ENCODE measurements at places on chromosomes 2 and 18.

GRCh38 chr18:62018034-62018758 lies 125.4 kb upstream of the RNF152 start:
- DNase-seq, result no peak

GRCh38 chr18:23131693-23132319 lies 3.5 kb upstream of the CABLES1 start:
- no peak for DNase-seq

GRCh38 chr18:57141208-57142129 lies 5.4 kb upstream of the BOD1L2 start:
- no peak for DNase-seq

DNA sequence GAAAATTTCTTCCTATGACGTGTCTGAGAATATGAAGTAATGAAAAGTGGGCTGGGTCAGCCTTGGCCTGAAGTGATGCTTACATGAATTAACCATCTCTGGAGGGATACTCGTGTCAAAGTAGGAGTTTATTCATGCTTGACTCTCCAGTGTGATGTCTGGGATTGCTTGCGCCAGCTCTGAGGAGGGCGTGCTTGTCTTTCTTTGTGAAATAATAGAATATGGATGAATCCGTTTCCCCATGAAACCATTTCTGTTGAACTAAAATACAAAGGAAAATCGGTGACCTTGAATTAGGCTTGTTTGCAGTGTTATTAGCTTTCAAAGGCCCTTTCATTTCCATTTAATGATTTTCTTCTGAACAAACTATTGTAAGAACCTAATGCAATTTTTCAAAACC lies 77.9 kb downstream of the EML6 start:
- DNase-seq, result no peak

DNA sequence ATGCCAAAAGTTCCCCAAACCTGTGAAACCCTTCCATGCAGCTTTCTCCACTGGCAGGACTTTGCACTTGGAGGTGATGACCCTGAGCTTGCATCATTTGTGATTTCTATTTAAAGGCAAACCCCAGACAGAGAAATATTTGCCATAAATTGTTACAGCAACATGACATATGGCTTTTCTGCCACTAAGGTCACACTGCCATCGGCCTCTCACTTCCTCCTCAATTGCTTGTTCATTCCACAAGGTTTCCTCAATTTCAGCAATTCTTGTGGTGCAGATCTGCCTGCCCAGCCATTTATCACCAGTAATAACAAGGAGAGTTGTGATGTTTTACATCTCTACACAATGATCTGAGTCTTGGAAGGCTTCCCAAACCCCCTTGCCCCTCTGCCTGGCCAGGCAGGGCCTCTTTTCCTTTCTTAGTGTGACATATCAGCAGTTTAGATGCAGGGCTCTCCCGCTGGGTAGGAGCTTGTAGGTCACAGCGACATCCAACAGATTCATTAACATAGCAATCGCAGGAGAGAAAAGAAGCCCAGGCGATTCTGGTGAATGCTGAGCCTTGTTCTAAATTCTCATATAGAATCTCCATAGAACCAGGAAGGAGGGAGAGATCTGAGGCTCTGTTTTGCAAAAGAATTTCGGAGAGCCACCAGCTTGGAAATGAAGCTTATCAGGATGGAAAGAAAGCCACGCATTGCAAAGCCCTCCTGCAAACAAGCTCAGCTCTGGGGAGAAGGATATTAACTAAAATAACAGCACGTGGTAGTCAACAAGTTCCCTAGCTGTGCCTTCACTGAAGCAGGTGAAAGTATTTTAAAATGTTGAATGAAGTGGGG lies 46.7 kb upstream of the ITGA6 start:
- DNase-seq, result no peak

DNA sequence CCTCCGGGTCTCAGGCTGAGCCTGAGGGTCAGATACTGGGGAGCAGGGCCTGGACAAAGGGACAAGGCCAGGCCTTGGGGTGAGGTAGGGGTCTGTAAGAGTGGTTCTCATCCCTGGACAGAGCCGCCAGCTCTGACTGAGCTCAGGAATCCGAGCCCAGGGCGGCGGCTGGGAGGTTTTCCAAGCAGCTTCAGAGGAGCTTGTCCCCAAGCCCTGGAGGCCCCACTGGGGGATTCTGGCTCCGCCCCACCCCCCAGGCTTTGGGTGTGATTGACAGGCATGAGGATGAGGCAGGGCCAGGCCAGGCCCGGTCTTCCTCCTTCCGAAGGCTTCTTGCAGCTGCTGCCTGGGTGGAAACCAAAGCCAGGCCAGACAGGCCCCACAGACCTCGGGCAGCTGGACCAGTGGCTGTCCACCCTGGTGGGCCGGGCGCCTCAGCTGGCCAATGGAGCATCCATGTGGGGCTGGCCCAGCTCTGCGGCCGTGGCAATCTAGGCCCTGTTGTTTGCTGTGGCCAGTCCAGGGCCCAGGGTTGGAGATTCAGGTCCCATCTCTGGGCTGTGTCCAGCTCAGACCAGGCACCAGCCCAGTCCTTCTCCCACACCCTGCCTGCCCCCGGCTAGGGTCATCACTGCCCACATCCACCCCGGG lies 23.1 kb upstream of the GPC1 start:
- no peak for DNase-seq

- DNase-seq, result no peak
Measured at GRCh38 chr2:143258126-143258892, 129.1 kb downstream of the ARHGAP15 start.

- DNase-seq, result no peak
Measured at GRCh38 chr2:153967248-153967973, 95.7 kb downstream of the GALNT13 start.

DNA sequence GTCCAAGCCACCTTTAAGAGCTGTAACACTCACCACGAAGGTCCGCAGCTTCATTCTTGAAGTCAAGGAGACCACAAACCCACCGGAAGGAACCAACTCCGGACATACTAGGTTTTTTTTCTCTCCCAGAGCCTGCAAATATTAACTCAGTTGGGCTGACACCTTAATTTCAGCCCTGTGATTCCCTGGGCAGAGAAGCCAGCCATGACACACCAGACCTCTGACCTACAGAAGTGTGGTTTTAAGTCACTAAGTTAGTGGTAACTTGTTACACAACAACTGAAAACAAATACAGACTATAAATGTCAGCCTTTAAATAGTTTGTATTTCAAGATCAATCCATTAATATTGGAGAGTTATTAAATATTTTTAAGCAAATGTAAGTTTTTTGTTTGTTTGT lies 855.1 kb downstream of the TMEM182 start:
- DNase-seq, result no peak

GRCh38 chr2:182077023-182077422 lies 91.4 kb downstream of the PPP1R1C start:
- no peak for DNase-seq

- no peak for DNase-seq
Measured at GRCh38 chr2:28490558-28490957, 5.3 kb upstream of the PLB1 start.

DNA sequence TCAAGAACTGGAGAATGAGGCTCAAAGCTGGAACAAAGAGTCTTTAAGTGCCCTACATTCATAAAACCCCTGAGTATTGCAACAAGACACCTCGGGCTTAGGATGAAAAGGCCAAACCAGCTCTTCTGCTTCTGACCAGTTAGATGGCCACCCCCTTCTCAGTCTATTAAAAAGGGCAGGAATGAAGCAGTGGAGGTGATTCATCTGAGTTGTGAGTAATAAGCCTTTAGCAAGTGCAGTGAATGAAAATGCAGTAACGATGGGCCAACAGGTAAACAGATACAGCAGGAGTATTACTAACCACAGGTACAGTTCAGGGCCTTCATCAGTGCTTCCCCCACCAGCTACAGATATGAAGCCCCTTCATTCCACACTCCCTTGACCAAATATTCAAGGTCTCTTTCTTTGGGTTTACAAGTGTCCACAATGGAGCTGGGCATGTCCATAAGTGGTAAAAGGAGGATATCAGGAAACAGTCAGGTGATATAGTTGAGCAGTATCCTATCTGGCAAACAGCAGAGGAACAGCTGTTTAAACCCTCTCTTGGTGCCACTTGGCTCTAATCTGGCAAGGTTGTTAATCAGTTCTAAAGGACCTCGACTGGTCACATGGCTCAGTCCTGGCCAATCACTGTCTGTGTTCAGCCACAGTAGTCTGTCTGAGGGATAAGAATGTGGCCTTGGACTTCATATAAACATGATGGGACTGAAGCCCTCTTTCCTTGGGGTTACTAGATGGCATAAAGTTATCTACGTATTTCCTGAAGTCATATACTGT lies 17.8 kb downstream of the SERPINB13 start:
- DNase-seq, result no peak

DNA sequence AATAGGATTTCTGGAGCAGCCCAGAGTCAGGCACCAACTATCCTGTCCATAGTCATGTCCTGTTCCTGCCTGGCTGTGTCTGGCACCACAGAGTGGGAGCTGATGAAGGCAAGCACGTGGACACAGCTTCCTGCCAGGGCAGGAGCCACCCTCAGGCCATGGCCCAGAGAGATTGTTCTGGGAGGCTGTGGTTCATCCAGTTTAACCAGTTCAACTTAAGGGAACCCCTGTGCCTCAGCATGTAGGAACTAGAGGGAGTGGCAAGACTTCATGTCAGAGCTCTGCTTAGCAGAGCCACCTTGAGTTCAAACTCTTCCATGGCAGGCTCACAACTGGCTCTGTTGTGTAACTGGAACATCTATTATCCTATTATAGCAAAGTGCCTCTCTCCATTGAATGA lies 73.2 kb upstream of the NCKAP5 start:
- DNase-seq, result no peak

DNA sequence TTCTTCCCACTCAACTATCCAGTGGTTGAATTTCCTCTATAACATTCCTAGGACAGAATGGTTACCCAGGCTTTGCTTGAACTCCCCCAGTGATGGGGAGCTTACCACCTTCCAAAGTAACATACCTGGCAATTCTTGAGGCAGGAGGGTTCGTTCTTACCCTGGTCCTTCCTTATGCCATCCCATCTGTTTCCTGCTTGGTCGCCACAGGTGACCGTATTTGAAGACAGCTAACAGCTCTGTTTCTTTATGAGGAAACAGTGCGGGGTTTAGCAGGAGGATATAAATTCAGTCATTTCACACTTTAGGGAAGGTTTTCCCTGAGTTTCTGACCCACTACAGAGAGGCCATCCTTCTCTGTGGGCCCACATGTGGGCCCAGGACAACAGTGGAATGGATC lies 42.6 kb downstream of the FOSL2 start:
- DNase-seq, result no peak

DNA sequence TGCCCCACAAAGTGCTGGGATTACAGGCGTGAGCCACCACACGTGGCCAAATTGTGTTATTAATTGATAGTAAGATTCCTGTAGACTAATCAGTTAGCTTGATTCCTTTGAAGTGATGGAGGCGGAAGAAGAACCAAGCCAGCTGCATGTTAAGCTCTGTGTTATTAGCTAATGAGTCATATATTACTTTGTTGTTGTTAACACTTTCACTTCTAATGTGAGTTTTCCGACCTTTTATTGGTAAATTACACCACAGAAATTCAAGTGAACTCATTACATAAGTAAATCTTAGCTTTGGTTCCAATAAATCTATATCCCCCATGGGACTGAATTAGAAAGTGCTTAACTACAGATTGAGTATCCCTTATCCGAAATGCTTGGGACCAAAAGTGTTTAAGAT lies 20.3 kb downstream of the CHMP1B start:
- no peak for DNase-seq

DNA sequence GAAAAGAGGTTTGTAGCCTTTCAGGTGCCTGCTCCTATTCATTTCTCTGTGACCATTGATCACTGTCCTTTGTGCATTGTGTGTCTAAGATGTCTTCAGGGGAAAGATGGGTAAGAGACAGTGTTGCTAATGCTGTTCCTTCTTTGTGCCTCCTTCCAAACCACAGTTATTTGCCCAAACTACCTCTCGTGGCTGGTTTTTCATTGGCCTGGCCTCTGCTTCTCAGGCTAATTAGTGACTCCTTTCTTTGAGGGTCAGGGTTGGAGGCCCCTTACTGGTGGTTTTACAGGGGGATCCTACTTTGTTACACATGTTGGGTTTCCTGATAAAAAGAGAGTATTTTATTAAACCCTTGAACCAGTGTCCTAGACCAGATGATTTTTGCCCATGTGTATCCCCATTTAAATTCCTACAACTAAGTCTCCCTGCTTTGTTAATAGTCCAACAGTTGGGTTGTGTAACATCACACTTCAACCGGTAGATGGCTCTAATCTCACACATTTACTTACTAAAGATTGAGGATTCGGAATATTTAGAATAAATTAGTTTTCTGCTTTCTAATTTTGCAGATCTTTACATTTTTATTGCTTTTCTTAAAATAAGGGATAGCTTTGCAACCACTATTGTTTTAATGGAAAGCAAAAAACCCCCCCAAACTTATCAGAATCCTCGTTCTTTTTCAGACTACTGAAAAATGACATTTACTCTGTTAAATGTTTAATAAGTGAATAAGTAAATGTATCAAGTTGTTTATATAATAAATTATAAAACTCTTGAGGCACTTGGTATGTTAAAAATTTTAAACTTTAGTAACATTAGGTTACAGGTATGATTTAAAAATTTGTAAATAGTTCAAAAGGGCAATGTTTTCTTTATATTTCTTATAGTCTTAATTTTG lies 2.4 kb downstream of the MARS2 start:
- DNase-seq, result no peak

DNA sequence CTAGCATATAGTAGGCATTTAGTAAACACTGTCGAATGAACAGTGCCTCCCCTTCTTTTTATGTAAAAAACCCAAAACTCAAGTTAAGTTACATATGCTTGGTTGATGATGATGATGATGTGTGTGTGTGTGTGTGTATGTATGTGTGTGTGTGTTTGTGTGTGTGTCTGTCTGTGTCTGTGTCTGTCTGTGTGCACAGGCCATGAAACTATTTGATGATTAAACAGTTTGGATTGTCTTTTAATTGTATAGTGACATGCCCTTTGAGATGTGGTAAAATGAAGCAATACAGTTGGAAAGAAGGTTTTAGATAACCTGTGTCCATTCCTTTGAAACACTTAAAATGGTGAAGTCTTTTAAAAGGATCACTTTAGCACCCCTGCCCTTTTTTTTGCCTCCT lies 105.6 kb downstream of the MAP4K4 start:
- no peak for DNase-seq

GRCh38 chr2:69032336-69032735 lies 19.4 kb downstream of the ANTXR1 start:
- no peak for DNase-seq

GRCh38 chr2:47239119-47239969 lies 84.2 kb upstream of the STPG4 start:
- DNase-seq, result no peak

DNA sequence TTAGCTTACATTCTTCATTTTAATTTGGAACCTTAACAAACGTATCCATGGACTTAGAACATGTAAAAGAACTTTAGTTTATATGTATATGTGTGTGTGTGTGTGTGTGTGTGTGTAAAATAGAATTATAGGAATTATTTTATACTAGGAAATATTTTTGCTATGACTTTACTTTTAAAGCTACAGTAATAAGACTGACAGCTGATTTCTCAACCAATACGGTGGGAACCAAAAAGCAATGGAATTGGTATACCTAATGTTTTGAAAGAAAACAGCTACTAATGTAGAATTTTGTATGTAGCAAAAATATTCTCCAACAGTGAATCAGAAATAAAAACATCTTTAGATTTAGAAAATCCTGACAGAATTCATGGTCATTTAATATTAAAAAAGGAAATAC lies 146.5 kb upstream of the ARL4C start:
- no peak for DNase-seq

- no peak for DNase-seq
Measured at GRCh38 chr2:111176388-111176787, 55.7 kb downstream of the BCL2L11 start.

GRCh38 chr18:2893676-2894075 lies 46.9 kb downstream of the EMILIN2 start:
- DNase-seq, result no peak

All from stimulated activated CD8-positive, alpha-beta memory T cell treated with anti-CD3 and anti-CD28 coated beads, Interleukin-15, amount 100 ng/mL, for 4 hours (primary cell).